ENCODE measurements at places on chromosomes 13 and 19.

- DNase-seq: no peak
Measured at GRCh38 chr13:41864658-41865057, 96.3 kb downstream of the VWA8 start.

GRCh38 chr13:53782488-53782961 lies 753.9 kb downstream of the OLFM4 start:
- peak; percentile 4 for DNase-seq

DNA sequence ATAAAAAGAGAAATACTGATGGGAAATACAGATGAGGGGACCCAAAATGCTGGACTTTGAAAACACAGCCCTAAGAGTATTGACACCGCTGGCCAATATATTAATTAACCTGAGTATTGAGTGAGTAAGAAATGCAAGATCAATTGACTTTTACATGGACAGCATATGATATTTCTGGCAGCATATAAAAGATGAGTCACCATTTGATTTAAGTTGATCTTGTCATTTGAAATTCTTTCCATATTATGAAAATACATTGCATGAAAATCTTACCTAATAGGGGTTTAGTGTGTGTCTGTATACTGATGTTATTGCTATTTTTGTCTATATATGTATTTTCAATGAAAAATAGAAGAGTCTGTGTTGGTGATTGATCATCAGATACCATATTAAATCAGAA lies 619.6 kb downstream of the KCTD12 start:
- DNase-seq: no peak

DNA sequence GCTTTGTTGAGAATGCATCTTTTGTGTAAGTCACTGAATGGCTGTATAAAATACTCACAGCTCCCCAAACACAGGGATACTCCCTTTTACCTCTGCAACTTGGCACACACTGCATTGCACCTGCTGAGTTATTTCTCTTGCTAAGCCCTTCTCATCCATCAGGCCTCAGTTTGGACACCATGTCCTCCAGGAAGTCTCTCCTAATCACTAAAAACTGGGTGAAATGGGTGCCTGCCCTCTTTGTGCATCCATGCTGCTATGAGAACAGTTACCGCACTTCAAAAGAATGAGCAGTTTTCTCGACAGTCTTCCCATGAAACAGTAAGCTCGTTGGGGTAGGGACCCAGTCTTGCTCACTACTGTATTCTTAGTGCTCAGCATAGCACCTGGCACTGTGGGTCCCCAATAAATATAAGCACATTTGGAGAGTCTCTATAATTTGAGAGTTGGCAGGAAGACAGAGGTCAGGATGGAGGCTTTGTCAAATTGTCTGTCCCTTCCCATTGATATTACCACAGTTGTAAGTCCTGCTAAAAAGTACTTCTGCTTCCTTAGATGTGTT lies 4.6 kb upstream of the SLC25A30 start:
- no peak for DNase-seq

GRCh38 chr19:48836089-48837017 lies at the start of gene HSD17B14:
Gene HSD17B14 (minus strand): TSS chr19:48836491. CDS start chr19:48836411, 80 bp downstream.
- DNase-seq: peak; percentile 19

DNA sequence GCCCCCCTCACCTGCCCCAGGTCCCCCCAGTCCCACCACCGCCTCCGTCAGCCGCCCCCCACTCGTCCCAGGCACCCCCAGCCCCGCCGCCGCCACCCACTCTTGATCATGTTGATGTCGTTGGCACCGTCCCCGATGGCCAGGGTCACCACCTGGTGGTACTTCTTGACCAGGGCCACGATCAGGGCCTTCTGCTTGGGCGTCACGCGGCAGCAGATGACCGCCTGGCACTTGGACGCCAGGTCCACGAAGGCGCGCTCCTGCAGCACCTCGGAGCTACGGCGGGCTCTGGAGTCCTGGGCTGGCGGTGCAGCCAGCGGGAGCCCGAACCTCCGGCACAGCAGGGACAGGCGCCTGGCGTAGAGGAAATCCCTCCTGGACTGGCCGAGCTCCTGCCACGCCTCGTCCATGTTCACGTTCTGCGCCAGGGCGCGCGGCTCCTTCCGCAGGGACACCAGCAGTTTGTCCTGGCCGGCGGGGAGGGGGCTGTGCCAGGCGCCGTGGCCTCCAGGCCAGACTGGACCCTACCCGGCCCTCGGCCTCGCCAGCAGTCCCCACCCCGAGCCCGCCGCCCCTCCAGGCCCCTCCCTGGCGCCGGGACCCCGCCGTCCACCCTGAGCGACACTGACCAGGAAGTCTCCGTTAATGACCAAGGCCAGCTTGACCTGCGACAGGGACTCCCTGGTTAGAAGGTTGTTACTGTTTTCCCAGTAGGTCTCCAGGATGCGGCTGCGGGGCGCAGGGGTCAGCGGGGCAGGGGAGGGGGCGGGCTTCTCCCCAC lies 22.6 kb downstream of the ATP8B3 start:
- DNase-seq: no peak

DNA sequence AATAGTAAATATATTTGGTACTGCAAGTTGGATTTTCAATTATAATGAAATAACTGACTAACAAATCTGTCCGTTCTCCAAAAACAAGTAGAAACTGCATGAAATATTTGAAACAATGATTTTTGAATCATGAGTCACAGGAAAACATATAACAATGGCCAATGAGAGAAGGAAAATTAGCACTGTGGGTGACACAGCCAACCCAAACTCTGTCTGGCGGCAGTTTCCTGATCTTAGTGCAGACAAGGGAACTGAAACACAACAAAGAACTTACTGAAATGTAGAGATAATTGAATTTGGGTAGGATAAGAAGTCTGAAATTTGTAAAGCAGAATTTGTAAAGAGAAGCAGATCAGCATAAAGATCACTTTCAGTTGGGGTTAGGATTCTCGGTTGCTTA lies 2743.3 kb upstream of the PCDH20 start:
- DNase-seq: no peak

DNA sequence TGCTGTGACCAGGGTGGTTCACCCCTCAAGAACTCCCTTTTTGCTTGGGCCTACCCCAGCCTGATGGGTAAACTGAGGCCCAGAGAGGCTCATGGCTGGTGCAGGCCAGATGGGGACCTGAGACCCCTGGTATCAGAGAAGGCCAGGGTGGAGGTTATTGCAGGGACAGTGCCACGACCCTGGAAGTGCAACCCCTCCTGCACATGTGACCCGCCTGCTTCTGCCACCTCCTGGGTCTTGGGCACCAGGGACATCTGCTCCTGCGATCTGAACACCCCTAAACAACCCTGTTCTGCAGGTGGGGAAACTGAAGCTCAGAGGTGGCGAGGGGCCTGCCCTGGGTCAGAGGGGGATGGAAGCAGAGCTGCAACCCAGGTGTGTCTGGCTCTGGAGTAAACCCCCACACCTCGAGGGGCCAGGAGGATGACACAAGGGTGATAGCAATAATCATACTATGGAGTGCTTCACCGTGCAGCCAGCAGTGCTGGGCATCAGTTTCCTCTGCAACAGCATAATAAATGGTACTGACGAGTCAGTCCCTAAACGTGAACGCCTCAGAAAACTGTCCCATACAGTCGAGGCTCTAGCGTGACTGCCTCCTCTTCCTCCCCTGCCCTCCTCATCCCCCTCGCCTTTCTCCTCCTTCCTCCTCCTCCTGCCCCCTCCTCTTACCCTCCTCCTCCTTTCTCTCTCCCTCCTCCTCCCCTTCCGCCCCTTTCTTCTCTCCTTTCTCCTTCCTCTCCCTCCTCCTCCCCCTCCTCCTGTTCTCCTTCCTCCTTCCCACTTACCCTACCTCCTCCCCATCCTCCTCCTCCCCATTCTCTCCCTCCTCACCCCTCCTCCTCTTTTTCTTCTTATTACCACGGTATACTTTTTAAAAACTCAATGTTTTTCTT lies 4.3 kb downstream of the YJEFN3 start:
- no peak for DNase-seq

GRCh38 chr13:95677564-95678266 lies 776 bp downstream of the DNAJC3 start:
- peak; percentile 10 for DNase-seq

DNA sequence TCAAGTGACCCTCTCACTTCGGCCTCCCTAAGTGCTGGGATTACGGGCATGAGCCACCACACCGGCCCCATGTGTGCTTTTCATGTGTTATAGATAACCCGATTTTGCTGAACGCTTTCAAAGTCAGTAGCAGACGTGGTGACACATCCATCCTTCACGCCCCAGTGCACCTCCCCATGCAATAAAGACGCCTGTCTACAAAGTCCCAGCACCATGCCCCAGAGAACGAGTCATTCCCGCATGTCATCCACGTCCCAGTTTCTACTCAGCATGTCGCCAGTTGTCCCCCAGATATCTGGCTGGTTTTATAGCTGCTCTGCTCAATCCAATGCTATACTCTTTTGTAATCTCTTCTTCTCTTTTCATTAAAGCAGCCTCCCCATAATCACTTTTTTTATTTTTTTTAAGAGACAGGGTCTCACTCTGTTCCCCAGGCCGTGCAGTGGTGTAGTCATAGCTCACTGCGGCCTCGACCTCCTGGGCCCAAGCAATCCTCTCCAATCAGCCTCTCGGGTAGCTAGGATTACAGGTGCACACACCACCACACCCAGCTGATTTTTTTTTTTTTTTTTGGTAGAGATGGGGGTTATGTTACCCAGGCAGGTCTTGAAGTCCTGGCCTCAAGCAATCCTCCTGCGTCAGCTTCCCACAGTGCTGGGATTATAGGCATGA lies 42.5 kb downstream of the DNM2 start:
- DNase-seq: peak; percentile 25

GRCh38 chr13:31160857-31161556 lies 697 bp downstream of the HSPH1 start:
- peak; percentile 66 for DNase-seq
